Stimulated activated naive CD4-positive, alpha-beta T cell (primary cell): ENCODE measurements at places on chromosomes 2 and 18.
A peak's percentile ranks its signal among the peaks of the same experiment; 100 is the strongest.

- DNase-seq = no peak
Observed at GRCh38 chr2:2573205-2573604, 242.1 kb upstream of the MYT1L start.

DNA sequence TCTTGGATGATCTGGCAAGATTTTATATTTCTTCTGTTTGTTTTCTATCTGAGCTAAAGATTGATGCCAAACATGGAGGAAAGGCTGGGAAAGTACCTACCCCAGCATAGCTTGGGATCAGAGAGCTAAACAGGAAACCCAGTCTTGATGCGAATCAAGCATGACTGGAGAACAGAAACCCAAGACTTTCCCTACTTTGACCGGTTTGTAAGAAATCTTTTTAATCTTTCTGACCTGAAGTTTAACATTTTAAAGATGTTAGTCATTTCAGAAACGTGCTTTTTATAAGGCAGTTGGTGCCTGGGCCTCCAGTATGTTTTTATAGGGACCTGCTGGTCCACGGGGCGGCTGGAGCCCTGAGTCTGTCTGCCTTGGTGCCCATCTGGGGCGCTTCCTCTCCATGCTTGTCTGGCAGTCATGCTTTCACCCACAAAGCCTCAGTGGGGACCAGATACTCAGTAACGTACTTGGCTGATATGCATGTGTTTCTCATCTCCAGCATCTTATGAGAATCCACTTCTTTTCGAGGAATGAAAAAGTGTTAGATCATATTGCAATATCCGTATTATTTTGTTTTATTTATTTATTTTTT lies 266.5 kb downstream of the PTGR3 start:
- DNase-seq = peak; percentile 9

DNA sequence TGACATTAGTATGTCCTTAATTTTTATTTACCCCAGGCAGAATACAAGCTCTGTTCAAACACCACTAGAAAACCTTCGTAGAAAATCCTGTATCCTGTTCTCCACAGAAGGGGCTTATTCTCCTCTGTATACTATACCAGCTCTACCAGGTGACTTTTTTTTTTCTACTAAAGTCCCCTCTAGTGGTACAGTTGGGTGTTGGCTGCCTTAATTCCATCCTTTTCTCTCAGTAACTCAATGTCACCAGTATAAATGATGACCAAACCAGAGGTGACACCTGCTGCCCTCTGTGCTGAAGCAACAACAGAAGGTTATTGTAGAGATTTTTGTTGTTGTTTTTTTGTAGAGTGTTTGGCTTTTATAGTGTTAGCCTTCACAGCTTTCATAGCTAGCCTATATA lies 1322.0 kb downstream of the LRP1B start:
- no peak for DNase-seq

DNA sequence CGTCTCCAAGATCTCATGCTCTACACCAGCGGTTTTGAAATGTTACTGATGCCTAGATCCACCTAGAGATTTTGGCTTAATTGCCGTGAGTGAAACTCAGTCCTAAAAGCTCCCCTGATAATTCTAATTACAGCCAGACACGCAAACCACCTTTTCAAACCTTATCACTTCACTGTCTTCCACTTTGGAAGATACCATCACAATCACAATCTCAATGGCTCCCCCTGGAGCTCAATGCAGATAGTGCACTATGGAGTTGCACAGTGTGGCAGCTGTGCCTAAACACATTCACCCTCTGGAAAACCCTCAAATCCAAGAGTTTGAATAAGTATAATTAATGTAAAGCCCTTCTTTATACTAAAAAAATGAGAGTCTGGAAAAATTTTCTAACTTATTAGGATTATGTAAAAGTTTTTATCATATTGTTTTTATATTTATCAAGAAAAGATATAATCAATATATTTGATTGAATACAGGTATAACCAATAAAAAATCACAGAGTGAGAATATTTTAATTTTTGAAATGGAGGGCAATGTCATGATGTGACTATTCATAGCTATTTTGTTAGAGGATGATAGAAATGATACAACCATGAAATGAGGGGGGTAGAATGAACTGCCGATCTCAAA lies 102.9 kb upstream of the SLC8A1 start:
- no peak for DNase-seq

- no peak for DNase-seq
Observed at GRCh38 chr2:239608723-239609122, 207.9 kb upstream of the HDAC4 start.
